ENCODE measurements at places on chromosomes 2 and 18.

- DNase-seq: no peak
These were observed 552.8 kb upstream of the PKDCC start for GRCh38 chr2:41495050-41495449.

DNA sequence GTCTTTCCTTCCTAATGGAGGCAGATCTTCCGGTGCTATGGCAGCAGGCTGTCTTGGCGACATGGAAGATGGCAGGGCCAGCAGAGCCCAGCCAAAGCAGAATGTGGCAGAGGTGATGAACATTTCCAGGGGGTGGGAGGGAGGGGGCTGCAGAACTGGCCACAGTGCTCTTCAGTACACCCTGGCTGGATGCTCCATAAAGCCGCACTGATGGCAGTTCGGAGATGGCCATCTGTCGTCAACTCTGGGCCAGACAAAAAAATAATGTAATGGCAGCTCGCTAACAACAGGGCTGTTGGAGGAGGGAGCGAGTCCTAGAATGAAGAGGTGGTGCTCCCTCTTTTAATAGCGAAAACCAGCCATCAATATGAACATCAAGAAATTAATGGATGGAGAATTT lies 271.0 kb downstream of the ZNF521 start:
- no peak for DNase-seq

DNA sequence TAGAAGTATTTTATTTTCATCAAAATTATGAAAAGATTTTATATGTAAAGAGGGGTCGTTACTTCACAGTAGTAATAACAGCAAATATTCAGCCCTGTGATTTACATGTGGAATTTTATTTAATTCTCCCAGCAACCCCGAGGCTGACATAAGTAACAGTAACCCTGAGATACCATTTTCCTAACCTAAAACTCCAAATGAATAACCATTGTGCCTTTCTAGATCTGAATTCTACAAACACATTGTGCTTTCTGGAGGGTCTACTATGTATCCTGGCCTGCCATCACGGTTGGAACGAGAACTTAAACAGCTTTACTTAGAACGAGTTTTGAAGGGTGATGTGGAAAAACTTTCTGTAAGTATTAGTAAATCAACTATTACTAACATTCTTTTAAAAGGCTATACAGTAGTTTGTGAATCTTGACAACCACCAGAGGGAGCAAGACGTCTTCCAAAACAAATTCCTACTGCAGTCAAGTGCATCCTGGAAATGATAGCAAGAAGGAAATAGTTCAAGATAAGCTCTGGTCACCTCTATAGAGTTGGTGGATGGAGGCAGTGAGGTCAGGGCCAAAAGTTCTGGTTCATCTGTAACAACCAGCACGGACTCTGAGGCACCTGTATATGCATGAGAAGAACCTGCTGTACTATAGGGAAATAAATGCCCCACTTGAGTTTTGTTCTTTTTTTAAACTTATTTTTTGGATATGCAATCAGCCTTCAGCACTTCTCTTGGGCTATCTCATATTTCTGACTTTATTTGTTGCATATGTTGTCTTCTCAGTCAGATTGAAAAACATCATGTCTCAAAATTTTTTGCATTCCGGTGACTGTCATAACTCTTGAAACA lies 37.4 kb downstream of the ACTR2 start:
- DNase-seq: peak; percentile 43

GRCh38 chr2:186959486-186959885 lies 110.5 kb upstream of the ZSWIM2 start:
- no peak for DNase-seq

DNA sequence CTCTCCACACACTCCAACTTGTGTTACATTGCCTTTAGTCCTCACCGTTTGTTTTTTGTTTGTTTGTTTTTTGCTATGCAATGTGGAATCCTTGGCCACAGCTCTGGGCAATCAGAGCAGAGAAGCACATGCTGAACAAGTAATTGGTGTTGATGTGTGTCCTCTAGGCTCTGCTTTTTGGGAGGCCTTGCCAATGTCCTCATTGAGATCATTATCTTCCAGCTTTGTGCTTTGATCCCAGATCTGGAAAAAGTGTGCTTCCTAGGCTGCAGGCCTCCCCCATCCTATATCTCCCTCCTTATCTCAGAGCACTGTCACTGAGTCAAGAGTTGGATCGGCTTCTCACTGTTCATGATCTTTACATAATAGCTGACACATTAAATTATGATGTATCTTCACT lies 25.9 kb downstream of the OSR1 start:
- DNase-seq: no peak

- no peak for DNase-seq
These were observed 63.3 kb downstream of the RIF1 start for GRCh38 chr2:151472966-151473365.

- DNase-seq: no peak
These were observed 39.3 kb downstream of the NAPG start for GRCh38 chr18:10564975-10565773.

DNA sequence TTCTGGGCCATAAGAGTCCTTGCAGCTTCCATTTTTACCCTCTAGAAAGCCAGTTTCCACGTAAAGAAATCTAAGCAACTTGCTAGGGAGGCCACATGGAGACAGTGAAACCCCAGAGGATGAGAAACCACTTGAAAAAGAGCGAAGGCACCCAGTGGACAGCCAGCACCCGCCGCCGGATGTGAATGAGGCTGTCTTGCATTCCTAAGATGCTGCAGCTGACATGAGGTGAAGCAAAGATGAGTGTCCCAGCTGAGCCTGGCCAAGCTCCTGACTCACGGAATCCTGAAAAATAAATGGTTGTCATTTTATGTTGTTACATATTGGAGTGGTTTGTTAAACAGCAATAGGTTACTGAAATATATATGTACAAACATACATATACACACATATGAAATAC lies 65.9 kb upstream of the STPG4 start:
- no peak for DNase-seq

GRCh38 chr2:57990118-57990725 lies 56.4 kb upstream of the VRK2 start:
- DNase-seq: no peak

GRCh38 chr18:22009242-22009641 lies 160.1 kb upstream of the GATA6 start:
- DNase-seq: no peak
